ENCODE measurements at places on chromosomes 1 and 21. TPM values are rescaled to one million over a fixed set of nuclear protein-coding genes. Genes with fewer than 3 reads are reported as not detected.
A peak's percentile ranks its signal among the peaks of the same experiment; 100 is the strongest.

TDRD10 gene
- total RNA-seq, result 1.4 TPM

- no peak for DNase-seq
Measured at GRCh38 chr1:46205791-46206190, 2.7 kb downstream of the LURAP1 start.

DNA sequence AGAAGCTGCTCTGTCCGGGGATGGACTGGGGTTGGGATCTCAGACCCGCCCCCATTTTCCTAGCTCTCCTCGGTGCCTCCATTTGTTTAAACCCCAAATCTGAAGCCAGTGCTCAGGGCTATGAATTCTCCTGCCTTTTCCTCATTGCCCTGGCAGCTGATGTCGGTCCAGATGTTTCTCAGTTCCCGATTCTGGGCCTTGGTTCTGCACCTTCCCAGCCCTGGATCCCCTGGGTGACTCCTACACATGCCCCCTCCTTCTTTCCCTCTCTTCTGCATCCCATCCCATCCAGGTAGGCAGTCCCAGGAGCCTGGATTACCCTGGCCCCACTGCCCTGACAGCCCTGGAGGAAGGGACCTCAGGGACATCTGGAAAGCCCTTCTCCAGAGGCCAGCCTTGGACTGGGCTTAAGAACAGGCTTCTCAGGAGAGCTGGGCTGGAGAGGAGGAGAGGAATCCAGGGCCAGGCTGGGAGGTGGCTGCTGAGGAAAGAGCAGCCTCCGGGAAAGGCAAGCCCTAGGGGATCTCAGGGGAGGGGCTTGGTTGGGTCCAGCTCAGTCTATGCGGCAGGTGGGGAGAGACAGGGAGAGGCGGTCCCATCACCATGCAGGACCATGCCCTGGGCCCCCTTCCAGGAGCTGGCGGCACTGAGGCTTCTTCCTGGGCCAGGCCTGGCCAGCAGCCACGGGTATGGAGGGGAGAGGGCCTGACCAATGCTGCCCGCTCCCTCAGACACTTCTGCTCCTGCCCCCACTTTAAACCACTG lies 6.8 kb upstream of the EPS8L3 start:
- peak; percentile 70 for DNase-seq

DNA sequence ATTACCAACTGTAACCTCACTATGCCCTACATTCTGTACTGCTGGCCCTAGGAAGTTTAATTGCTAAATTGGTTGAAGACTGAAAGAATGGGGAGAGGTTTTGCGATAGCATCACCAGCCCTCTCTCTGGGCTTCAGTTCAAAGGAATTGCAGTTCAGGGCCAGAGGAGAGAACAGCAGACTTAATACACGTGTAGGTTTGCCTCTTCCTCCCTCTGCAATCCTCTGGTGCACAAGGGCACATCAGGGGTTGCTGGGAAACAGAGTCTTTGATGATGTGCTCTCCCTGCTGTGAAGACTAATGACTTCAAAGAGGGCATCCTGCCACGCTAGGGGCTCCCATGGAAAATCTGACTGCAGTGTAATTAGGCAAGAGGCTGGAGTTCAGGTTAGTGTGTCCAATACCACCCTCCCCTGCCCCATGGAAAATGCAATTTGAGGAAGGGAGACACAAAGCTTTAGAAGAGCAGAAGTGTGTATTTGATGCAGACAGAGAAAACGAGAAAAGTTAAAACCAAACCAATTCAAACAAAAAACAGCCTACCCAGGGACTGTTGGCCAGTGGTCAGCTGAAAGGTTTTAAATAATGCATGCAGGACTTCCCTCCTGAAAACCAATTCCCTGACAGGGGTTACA lies 167.9 kb downstream of the ASTN1 start:
- peak; percentile 57 for DNase-seq

CLCA2 gene
- total RNA-seq, result 0.10 TPM

HEYL gene
- total RNA-seq, result 3.2 TPM

DNA sequence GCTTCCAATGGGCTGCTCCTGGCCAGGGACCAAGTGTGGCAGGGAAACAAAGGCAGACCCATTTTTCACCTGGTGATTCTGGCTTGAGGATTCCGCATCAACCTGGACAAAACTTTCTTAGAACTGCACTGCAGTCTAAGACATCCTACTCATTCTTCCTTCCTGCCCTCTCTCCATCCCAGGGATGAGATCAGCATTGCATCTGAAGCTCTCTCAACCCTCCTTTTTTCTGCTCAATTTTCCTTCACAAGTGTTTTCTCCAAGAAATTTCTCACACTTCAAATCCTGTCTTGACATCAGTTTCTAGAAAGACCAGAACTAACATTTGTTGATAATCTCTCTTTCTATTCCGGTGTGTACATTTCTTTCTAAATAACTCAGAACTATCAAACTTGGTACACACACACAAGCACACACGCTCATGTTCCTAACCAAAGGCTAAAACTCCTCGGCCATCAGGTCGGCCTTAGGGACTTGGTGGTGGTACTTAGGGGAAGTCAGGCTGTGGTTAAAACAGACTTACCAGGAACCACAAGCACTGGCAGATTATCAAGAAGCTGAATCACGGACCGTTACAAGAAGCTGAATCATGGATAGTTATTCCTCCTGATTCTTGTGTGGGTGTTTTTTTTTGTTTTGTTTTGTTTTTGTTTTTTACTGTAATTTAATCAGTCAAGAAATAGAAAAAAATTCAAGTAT lies 21.0 kb upstream of the CXADR start:
- DNase-seq, result no peak

APOBEC4 gene
- total RNA-seq, result not detected

- no peak for DNase-seq
Measured at GRCh38 chr1:70427976-70428375, 16.9 kb downstream of the CTH start.

DNA sequence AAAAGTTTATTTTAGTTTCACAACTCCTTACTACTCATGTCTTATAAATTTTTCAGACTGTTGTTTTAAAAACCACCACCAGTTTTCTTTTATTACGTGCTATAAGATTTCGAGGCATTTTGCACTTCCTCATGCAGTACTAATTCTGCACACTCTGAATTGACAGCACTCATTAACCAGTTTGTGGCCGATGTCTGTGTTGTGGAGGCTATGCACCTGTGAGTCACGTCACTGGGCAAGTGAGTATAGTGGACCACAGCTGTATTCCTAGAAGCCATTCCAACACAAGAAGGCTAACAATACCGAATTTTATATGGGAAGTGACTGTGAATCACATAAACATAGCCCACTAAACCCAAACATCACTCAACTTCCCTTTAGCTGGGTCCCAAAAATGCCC lies 21.0 kb upstream of the SPATA6 start:
- no peak for DNase-seq

All from spinal cord (tissue), 10 donors.